ENCODE measurements at places on chromosomes 3 and 15.

GRCh38 chr3:9767418-9767817 is 2.3 kb downstream of the CAMK1 start:
- DNase-seq = no peak

DNA sequence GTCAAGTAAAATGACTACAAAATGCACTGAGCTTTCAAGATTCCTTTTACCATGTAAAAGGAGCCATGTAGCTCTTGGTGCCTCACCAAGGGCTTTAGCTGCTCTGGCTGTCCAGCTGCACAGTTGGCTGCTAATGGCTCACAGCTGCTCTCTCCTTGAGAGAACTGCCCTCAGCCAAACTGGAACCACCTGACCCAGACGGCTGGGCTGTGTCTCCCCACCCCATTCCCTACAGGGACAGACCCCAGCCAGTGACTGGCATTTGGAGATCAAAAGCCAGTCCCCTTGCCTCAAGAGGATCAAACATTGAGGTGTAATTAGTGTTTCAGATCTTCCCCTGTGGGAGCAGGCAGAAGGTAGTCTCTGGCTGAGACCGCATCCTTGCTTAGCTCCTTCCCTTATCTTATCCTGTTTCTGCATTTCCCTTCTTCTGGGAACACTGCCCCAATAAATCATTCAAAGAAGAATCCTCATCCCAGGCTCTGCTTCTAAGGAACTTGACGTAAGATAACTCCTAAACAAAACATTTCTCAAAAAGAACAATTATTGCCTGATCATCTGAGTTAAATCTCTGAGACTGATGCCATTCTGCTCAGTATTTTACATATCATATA is 28.6 kb upstream of the UBE2E2 start:
- no peak for DNase-seq

DNA sequence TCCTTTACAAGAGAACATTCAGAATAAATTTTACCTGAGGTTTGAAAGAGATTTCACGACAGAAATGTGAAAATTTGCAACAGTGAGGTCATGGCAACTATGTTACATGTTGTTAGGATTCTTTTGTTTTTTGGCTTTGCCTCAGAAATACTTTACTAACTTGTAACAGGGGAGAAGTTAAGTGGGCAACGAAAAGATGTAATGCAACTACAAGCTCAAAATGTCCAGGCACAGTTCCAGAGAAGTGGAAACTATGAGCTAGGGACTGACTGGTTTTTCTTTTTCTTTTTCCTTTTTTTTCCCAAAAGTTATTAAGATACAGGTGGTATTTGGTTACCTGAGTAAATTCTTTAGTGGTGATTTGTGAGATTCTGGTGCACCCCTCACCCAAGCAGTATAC is 111.5 kb upstream of the PPP2R3A start:
- no peak for DNase-seq

DNA sequence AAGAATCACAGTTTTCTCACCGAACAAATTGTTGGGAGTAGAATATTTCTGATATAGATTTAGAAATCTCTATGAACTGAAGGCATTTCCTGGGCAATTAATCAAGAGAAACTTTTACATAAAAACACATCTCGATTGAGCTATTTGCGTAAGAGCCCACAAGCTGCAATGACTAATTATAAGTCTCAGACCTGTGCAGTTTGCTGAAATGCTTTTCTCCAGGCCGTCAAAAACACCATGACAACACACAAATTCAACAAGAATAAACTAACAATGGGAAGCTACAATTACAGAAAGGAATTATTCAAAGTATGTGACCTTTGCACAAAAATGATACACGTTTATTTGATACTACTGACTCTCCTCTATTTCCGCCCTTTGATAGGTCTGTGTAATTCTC is 481.2 kb upstream of the WNT5A start:
- DNase-seq = no peak

DNA sequence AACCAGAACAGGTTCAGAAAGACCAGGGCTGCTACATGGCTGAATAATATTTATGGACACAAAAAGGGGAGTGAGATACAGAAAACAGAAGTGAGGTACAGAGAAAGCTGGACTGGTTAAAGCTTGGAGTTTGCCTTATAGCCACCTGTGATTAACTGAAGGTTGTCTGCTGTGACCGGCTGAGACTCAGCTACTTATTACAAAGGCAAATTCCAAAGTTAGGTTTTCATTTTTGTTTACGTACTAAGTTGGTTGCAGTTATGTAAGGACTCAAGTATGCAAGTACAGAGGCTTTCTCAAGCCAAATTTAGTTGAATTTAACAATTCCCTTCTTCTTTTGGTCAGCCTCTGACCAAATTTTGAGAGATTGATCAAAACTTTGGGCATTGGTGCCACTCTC is 264.6 kb downstream of the THSD4 start:
- DNase-seq = no peak

GRCh38 chr3:32302601-32303398 is 64.3 kb downstream of the CMTM8 start:
- DNase-seq = no peak

- DNase-seq = no peak
These were observed 67.8 kb upstream of the CHRNB4 start for GRCh38 chr15:78708713-78709260.

DNA sequence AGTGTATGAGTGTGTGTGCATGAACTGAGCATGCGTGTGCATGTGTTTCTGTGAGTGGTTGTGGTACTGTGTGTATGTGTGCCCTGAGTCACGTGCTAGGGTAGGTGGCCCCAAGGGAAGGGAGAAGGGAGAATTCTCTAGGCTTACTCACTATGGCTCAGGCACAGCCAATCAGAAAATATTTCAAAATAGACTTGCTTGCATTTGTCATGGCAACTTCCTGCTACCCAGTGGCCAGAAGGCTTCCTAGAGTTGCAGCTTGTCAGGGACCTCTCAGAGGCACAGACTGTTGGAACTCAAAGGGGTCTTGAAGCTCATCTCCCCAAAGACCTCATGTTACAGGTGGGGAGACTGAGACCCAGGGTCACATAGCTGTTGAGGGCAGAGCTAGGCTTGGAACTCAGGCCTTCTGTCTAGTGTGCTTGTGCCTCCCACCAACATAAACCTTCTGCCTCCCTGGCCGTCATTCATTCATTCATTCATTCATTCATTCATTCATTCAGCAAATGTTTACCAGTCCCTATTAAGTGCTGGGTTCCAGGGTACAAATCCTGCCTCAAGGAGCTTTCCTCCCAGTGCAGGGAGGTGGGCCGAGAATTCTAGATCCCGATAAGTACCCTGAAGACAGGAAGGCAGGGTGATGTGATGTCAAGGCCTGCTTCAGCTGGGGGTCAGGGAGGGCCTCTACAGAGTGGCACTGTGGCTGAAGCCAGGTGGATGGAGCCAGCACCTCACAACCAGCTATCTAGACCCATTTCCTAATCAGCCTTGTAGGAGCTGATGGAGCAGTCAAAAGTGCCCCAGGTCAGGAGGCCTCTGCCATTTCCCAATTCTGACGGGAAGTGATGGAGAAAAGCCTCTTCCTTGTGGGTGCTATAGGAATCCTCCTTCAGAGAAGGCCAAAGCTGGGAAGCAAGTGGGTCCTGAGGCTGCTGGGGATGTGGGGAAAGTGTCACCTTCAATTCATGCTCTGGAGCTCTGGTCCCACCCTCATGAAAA is 10.9 kb upstream of the RFT1 start:
- DNase-seq = no peak

DNA sequence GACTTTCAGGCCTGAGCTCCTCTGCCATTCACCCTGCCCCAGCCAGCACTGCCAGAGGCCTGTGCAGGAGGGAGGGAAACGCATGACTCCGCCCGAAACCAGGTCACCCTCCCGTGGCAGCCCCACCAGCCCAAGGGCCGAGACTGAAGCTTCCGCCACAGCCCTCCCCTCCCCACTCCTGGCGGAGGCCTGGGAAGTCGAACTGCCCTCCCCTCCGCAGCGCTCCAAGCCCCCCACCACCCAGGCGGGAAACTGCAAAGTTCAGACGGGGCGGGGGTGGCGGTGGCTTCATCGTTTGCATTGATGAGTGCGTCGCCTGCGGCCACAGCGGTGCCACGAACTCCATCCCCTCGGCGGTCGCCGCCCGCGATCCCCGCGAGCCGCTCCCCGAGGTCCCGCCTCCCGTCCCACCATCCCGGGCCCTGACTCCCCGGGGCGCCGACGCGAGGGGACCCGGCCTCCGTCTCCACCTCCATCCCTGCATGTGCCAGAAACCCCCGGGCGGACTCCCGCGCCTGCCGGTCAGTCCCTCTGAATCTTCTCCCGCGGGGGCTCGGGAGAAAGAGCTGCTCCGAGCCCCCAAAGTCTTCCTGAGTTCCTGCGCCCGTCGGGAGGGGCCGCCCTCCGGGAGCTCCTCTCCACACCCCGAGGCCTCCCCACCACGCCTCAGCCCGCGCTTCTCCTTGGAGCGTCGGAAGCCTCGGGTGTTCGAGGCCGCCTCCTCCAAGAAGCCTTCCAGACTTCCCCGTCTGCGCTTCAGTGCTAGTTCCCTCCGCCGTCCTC is 698 bp downstream of the MELTF start:
- no peak for DNase-seq

- DNase-seq = no peak
These were observed 46.3 kb downstream of the NANOGP8 start for GRCh38 chr15:35038626-35039451.

DNA sequence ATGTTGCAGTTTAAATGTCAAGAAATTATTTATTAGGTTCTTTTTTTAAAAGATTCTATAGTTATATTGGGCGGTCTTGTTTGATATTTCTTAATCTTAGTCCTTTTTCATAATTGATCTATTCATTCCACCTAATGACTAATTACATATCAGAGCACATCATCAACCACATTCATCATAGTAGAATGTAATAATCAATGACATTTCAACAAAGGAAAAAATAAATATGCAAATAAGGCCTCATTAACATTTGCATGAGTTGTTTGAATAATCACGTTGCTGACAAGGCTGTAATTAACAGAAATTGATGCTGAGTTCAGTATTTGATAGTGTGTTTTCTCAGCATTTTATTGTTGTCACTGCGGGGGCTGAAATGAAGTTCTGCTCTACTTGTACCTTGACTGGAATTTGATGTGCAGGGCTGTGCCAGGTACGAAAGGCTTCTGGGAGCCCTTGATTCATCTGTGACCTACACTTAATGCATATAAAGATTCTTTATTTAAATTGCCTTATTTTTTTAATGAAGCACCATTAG is 215.7 kb downstream of the TCF12 start:
- DNase-seq = no peak

GRCh38 chr3:108219336-108219735 is 2.9 kb downstream of the IFT57 start:
- no peak for DNase-seq

DNA sequence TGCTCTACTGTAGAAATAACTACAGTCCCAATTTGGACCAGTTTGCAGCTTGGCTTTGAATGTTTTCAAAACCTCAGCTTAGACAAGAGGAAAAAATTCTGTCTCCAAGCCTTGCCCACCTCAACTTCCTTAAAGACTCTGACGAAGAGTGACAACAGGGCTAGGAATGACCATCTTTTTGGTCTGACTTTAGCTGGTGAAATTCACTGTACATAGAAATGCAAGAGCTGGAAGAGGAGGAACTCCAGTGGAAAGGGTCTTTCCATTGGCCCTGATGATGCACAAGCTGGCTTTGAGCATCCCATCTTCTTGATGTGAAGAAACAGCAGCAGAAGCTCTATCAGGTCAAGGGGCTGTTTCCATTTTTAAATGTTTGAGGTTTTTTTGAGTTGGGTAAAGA is 22.7 kb upstream of the SH3BP5 start:
- DNase-seq = no peak

DNA sequence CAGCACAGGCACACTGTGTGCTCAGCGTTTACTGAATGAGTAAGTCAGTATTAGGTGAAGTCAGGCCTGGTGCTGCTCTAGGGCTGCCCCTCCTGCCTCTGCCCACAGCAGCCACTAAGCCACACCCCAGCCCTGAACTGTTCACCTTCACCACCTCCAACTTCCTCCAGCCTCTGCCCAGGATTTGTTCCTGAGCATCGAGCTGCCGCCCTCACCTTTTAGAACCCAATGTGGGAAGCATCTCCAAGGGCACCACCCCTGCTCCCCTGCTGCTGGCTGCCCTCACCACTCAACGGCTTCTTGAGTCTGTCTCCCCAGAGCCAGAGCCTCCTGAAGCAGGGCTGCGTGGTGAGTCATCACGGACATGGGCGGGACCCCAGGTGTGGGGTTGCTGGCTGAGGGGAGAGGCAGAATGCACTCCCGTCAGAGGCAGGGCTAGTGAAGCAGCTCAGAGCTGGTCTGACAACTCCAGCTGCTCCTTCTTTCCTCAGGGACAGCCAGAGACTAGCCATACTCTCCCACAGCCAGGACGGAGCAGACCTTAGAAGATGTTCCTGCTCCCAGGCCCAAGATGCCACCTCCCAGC is 5.8 kb downstream of the HYAL2 start:
- DNase-seq = no peak

GRCh38 chr3:188008582-188009213 is 145.3 kb upstream of the LPP start:
- no peak for DNase-seq

DNA sequence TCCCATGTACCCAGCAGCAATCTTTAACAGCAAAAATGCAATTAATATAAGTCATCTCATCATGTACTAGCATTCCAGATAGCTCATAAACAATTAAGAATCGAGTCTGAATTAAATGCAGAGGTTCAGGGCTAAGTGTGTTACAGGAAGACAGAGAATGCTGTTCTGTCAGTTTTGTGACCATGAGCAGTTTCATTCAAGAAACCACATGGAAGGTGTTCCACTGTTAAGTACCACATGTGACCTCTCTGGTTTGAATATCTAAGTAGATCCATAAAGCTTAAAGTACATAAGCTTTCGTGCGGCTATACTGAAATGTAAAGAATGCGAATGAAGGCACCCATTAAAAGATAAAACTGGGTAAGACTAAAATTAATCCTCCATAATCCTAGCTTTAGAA is 272.3 kb downstream of the IL5RA start:
- DNase-seq = no peak

- DNase-seq = no peak
These were observed 25.7 kb downstream of the AMOTL2 start for GRCh38 chr3:134348524-134348923.

DNA sequence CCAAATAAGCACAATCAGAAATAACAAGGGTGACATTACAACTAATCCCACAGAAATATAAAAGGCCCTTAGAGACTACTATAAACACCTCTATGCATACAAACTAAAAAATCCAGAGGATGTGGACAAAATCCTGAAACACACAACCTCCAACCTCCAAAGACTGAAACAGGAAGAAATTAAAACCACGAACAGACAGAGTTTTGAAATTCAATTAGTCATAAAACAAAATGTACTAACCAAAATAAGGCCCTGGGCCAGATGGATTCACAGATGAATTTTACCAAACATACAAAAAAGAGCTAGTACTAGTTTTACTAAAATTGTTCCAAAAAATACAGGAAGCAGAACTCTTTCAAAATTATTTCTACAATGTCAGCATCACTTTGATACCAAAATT is 1043.6 kb downstream of the DIPK2A start:
- DNase-seq = no peak

DNA sequence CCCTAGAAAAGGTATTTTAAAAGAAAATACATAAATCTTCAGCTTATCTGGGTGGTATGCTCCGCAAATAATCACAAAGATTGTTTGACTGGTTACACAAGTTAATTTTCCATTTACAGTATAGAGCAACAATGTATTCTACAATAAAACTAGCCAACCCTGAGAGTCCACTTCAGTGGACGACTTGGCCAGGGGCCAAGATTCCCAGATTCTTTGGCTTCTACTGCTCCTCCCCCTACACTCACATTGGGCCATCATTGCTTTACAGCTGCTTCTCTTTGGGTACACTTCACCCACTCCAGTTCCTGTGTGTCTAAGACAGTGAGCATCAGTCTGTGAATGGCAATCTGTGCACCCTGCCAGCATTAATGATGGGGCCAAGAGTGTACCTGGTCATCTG is 17.2 kb upstream of the PRICKLE2 start:
- DNase-seq = no peak

Measured in left forelimb (tissue), 1 donor.